ENCODE measurements at places on chromosomes 7 and 10.
A peak's percentile ranks its signal among the peaks of the same experiment; 100 is the strongest.

GRCh38 chr10:60444494-60445064, 54.9 kb upstream of the ANK3 start:
- peak; percentile 22 for DNase-seq

- DNase-seq: peak; percentile 15
Observed at GRCh38 chr7:150631084-150631826, 930 bp downstream of the GIMAP6 start.

GRCh38 chr7:84204655-84205054, 10.1 kb upstream of the SEMA3A start:
- DNase-seq: no peak

DNA sequence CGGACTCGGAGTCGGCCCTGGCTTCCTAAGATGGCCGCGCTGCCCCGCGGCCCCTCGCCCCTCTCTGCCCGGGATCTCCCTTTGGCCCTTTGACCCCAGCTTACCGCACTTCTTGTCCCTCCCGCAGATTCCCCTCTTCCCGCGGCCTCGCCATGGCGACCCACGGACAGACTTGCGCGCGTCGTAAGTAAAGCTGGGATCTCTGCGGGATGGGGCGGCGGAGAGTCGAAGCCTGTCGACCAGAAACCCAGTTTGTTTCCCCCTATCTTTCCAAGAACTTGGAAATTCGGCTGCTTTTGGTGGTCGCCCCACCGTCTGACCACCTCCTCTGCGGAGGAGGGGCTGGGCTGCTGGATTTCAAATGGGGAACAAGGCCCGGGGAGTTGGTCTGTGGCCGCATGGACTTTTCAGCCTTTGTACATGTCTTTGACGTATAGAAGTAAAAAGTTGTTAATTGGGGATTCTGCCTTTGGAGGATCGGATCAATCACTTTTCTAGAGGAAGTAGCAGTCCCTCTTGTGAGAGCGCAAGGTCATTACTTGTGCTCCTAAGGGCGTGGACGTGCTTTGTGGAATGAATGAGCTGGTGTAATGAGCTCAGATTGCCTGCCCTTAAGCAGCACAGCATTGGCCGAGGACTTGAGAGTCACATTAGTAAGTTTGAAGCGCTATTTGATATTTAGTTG, 553 bp downstream of the VDAC2 start:
- peak; percentile 67 for DNase-seq

- peak; percentile 46 for DNase-seq
Observed at GRCh38 chr7:140489026-140489359, 9.7 kb upstream of the MKRN1 start.

- peak; percentile 22 for DNase-seq
Observed at GRCh38 chr10:122703483-122704448, 4.1 kb upstream of the C10orf120 start.

DNA sequence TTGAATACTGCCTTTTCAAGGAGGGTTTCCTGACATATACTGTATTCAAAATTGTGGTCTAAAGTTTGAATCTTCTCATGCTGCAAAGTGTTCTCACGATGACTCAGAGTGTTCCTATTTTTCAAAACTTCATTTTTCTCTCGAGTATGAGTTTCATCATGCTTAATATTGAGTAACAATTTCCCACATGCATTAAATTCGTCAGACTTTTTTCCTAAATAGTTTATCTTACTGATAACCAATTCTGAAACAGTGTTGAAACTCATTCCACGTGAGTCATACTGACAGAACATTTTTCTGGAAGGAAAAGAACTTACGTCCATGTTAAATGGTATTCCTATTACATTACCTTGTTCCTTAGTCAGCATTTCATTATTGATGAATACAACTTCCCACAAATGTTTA, 44.1 kb downstream of the ZNF33B start:
- peak; percentile 32 for DNase-seq

- no peak for DNase-seq
Observed at GRCh38 chr10:30987463-30987862, 44.2 kb downstream of the ZNF438 start.

DNA sequence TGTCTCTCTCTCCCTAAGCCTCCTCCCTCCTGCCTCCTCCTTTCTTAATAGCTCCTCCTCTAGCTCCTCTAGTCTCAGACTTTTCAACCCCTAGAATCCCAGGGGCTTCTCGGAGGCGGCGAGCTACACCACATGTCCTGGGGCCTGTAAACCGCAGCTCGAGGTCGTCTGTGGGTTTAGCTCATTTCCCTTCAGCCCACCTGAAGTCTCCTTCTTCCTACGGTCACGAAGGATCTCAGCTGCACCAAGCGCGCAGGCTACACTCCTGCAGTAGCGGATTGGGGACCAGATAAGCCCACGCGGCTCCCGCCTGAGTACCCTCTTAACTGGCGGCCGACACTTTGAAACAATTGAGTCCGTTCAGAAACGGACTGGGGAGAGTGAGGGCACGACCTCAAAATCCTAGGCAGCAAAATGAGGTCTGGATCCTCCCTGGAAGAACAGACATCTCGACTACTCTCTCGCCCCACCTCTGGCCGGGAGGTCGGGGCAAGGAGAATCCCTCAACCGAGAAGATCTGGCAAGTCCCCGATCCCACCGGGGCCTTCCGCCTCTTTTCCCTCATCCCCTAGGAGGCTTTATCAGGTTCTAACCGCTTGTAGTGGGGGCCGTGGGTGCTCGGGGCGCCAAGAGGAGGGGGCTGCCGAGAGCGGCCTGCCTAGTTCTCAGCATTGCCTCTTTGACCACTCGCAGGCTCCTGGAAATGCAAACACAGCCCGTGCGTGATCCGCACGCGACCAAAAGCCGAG, 1.3 kb upstream of the SORCS3 start:
- no peak for DNase-seq

- DNase-seq: no peak
Observed at GRCh38 chr10:78028438-78029268, 662 bp downstream of the POLR3A start.

DNA sequence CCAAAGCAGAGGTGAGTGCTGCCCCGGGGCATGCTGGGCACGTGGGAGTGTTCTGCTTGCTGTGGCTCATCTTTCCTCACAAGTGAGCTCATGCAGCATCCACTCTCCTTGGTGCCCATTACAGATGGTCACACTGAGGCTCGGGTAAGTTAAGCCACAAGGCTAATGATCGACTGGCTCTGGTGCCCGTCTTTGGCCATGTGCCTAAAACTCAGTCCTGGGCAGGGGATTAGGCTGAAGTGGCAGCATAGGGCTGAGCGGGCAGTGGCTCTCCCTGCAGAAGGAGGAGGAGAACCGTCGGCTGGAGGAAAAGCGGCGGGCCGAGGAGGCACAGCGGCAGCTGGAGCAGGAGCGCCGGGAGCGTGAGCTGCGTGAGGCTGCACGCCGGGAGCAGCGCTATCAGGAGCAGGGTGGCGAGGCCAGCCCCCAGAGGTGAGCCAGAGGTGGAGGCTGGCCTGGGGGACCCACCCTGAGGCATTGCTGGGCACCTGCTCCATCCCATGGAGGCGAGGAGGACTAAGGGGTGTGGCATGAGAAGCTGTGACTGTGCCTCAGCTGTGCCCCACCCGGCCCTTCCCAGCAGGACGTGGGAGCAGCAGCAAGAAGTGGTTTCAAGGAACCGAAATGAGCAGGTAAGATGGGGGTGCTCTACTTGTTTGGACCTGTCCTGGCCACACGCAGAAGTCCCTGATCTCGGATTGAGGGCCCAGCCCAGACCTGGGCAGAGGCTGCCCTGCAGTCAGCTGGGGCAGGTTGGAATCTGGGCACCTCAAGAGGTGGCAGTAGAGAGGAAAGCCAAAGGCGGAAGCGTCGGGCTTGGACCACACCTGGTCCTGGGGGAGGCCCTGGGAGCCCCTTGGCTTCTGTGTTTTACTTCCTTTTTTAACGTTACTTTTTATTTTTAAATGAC, 7.3 kb downstream of the PGAM2 start:
- no peak for DNase-seq

GRCh38 chr10:121833387-121833786, 94.4 kb downstream of the ATE1 start:
- no peak for DNase-seq

DNA sequence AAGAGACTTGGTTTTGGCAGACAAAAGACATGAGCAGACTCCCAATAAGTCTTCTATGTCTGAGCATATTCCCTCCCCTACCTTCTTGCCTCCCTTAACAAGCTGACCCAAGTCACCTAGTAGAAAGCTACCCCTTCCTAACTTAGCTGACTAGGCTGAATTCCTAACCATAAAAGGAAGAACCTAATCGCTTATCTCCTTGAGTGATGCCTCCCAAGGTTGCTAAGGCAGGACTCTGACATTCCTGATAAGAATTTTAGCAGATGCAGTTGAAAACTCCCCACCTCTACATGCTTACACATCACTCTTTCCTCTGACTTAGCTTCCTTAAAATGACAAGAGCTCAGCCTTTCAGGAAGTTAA, 704.7 kb upstream of the MBL2 start:
- no peak for DNase-seq

DNA sequence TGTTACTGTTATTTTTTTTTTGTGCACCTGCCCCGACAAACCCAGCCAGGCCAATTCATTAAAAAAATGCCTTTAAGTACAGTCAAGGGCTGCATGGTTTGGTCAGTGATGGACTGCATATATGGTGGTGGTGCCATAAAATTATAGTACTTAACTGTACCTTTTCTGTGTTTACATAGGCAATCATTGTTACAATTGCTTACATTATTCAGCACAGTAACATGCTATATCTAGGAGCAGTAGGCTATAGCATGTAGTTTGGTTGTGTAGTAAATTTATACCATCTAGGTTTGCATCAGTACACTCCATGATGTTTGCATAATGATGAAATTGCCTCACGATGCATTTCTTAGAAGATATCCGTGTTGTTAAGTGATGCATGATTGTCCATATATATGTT, 58.0 kb downstream of the STK31 start:
- DNase-seq: no peak

DNA sequence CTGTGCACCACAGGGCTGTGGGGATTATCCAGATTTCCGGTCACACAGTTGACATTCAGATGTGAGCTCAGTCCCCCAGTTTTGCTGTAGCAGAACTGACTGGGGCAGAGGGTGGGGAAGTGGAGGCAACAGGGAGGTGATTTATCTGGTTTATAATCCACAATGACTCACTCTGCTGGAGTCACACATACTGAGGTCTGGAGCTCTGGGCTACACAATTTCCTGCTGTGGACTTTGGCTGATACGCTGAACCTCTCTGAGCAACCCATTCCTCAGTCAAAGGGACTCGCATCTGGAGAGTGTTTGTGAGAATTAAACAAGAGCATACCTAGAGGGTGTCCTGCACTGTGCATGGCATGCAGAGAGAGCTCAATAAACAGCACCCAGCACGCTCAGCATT, 64.8 kb upstream of the PLPP4 start:
- no peak for DNase-seq

- no peak for DNase-seq
Observed at GRCh38 chr10:59287587-59288255, 74.6 kb downstream of the FAM13C start.

DNA sequence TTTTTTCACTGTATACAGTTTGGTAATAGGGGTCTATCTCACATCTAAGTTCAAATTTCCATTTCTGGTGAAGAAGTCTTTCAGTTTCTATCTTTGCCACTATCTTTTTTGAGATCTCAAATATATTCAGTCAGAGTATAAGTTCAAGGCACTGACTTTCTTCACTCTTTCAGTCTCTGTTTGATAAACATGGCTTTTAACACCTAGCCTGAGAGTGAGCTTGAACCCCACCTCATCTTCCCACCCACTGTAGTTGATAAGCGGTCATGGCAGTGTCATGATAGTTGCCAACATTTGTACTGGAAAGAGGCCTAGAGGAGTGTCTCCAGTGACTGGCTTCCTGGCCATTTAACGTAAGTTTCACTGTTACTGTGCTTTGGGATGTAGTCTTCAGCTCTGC, 41.2 kb upstream of the AGR3 start:
- DNase-seq: no peak

All from inflammatory macrophage treated with lipopolysaccharide for 4 hours (primary cell).